GM23338 (cell line): ENCODE measurements at places on chromosomes 6 and 20.

DNA sequence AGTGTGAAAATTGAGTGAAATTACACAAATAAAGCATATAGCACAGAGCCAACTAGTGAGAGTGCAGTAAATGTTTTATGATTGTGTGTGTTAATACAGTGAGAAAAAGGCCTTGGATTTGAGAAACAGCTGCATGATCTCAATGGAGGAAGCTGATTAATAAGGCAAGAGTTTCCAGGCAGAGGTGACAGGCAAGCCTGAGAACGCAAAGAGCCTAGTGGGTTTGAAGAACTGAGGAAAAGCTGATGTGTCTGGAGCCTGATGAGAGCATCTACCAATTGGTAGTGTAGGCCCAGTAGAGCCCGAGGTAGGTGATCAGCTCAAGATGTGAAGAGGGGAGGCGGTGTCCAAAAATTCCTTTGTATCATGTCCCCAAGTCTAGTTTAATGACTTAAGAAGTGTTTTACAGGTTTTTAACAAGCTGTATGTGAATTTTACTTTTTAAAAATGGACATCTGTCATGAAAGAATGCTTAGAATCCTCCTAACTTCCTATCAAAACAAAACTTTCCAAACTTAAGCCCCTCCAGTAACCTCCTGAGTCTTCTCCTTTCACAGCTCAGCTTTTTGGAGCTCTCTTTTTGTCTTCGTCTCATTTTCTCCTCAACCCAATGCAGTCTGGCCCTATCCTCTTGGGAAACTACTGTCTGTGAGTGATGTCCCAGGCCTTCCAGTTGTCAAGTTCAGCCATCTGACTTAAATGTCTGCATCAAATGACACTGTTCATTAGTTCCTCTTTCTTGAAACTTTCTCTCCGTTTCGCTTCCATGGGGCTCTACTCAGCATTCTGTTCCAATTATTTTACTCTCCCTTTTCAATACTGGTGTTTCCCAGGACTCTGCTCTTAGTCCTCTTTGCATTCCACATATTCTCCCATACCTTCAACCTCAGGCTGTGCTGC lies 1.2 kb downstream of the CDC40 start:
- no peak for DNase-seq

GRCh38 chr6:167648501-167649278 lies 178.0 kb upstream of the AFDN start:
- DNase-seq: no peak

DNA sequence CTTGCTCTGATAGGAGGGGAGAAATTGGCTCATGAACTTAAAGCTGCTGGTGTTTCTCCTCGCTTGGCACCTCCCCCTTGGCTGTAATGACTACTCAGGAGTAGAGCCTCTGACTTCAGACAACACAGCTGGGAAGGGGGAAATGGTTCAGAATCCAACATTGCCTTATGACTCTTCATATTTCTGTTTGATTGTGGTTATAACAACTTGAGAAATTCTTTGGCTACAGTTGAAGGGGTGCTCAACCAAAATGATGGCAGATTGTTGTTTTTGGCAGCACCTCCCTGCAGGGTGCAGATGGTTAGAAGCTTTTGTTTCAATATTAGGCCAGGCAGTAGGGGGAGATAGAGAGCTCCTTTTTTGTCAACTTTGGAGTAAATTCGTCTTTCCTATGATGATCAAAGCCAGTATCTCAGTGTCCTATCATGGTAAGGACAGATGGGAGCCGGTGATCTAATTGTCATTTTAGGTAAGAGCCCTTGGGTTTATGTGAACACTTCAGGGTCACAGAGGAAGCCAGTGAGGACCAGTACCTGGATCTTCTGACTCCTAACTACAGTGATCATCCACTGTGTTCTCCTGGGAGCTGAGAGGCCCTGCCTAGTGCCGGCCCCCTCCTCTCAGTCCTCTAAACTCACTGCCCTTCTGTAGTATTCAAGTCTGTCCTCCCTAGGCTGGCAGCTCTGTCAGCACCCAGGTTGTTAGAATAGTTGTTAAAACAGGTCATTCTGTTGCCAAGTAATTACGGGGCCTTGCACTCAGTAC lies 39.9 kb downstream of the RPRD1B start:
- peak; percentile 86 for DNase-seq

GRCh38 chr6:151917531-151918329 lies 110.2 kb downstream of the ESR1 start:
- no peak for DNase-seq

DNA sequence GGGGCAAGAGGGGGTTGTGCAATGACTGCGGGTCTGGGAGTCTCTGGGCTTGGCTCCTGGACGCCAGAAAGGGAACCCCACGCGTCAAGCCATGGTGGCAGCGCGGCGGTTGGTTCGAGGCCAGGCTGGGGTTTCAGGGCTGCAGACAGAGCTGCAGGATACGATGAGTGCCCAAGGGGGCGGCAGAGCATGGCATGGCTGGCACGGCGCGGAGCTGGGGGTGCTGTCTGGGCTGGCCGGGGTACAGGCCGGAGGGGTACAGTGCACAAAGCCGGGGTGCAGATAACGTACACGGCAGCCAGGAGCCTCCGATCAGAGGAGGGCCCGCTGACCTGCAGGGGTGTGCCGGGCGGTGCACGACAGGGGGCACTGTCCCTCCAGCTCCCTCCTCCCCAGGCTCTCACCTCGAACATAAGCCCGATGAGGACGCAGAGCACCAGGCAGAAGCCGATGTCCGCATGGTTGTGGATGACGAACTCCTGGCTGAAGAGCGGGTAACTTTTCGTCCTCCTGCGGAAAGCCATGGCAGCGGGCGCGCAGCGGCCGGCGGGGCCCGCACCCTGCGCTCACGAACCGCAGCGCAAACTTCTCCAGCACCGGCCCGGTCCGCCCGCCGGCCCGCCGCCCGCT lies 353 bp downstream of the TRAM2 start:
- peak; percentile 80 for DNase-seq

DNA sequence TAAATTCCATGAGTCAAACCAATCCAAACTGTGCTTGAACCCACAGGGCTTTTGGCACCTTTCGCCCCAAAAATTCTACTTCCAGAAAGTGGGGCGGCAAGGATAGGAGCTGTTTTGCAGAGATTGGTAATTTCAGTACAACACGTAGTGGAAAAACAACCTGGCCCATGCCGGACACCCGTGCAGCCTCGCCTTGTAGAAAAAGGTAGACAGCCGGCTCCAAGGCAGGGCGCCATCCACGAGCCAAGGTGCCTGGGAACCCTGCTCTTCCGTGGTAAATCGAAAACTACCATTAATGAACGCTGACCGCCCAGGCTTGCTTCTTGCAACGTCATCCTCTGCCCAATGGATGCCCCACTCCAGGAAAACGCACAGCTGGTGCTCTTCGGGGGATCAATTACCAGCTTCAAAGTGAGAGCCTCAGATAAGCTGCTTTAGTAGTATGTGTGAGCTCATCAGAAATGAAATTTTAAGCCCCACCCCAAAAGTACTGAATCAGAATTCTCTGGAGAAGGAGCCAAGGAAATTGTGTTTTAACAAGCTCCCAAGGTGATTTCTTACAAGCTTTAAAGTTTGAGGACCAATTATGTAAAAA lies 1.8 kb downstream of the OOEP start:
- no peak for DNase-seq

DNA sequence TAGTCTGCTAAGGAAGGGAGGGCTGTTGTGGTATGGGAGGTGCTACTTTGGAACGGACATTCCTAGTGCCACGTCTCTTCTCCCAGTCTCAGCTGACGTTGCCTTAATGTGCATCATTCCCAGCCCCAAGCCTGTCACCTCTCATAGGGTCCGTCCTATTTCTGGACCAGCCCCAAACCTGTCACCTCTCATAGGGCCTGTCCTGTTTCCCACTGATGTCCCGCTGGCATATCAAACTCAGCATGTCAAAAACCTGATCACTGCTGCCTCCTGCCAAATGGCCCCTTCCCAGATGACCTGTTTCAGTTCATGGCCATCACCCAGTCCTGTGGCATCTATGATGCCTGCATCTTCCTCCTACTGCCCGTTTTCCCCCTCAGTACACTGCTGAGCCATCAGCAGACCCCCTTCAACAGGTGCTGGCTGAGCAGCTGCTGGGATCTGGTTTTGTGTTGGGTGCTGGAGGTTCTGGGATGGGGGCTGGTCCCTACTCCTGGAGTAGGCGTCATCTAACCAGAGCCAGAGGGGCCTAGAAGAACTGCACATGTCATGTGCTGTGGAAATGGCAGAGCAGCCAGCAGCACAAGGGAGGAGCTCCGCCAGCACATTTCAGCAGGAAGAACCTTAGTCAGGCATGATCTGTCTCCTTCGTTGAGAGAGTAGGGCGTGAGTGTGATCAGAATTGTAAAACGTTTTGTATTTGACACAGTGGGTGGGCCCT lies 3.3 kb downstream of the ENTPD6 start:
- DNase-seq: no peak

GRCh38 chr20:6887966-6888365 lies 120.5 kb downstream of the BMP2 start:
- DNase-seq: no peak
